NCI-H1694 treated with DMSO at 0.1 percent for 48 hours (cell line): ENCODE measurements at places on chromosomes 11 and 22.

DNA sequence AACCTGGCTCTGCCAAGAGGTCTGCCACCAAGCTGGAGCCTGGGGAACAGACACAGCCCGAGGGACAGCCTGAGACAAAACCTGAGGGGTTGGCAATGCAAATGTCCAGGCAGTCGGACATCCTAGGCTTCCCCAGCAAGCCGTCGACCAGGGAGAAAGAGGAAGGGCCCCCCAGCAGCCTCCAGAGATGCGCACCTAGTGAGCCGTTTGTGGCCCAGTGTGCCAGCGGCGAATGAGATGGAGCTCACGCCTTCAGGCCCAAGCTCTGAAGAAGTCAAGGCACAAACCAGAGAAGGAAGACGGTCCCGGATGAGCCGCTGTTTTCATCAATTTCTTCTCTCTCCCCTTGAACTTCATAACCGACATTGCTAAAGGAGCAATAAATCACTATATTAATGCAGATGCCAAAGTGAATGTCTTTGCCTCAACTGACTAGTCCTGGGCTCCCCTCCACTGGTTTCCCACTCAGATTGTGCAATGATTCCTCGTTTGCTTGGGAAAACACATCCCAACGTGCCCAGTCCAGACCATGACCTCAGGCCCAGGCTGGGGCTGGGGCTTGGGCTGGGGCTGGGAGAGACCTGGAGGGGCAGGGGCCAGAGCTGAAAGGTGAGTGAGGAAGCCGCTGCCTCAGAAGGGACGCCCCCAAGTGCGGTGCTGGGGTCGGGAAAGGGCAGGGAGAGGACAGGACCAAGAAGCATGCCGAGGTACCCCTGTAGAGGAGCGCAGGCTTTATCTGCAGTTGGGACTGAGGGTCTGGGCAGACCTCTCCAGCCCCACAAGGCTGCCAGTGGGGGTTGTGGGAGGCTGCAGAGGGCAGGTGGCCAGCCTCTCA lies 3.5 kb upstream of the DGCR2 start:
- DNase-seq = no peak

DNA sequence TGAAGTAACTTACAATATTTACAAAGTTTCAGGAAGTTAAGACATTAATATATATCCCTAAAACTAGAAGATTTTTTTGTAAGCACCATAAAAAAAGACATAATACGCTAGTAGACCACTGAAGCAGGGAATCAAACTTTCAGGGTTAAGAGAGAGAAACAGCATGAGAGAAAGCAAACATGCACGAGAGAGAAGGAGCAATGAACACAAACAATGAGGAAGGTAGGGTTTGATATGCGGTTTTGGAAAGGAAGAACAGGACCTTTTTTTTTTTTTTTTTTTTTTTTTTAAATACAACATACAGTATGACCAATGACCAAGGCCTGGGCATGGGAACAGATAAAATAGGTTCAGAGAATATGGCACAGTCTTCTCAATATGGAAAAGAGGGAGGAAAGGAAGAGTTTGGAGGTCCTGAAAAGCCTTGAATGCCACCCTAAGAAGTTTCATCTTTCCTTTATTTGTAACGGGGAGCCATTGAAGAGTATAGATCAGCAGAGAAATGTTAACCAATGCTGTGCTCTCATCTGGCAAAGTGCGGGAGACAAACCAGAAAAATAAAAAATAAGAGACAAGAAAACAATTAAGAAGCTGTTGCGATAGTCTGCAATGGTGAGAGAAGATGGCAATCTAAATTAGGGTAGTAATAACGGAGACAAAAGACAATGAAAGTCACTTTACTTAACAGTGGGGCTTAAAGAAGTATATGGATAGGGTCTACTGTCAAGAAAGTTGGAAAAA lies 101.0 kb downstream of the USP35 start:
- no peak for DNase-seq

DNA sequence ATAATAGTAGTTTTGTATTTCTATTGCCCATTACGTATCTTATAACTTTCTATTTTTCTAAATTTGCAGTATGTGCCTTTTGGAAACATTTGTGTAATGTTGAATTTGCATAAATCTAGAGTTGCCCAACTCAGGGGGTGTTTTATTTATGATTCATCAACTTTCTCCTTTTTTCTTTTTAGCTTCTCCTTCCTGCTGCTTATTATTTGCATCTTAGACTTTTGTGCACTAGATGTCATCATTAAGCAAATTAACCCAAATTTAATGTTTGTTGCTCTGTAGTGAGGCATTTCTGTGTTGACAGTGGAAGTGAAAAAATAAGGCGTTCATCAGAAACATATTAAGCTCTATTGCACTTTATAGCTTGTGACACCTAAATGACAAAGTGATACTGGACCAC lies 56.2 kb upstream of the ZBED5 start:
- DNase-seq = no peak

DNA sequence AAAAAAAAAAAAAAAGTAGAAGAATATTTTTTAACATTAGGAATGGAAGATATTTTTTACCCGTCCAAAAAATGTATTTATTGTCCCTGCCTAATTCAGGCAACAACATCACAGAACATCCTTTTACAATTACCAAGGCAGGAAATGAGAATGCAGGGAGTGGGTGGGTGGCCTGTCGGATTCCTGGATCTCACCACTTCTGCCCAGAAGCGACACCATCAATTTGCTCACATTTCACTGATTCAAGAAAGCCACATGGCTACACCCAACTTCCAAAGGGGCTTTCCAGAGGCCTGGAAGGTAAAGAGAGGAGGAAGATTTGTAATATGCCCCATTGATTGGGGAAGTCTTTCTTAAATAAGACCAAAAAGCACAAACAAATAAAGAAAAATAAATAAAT lies 93.8 kb upstream of the CLPB start:
- DNase-seq = no peak

- peak; percentile 12 for DNase-seq
Measured at GRCh38 chr22:37999640-38000272, 15.4 kb upstream of the SOX10 start.

DNA sequence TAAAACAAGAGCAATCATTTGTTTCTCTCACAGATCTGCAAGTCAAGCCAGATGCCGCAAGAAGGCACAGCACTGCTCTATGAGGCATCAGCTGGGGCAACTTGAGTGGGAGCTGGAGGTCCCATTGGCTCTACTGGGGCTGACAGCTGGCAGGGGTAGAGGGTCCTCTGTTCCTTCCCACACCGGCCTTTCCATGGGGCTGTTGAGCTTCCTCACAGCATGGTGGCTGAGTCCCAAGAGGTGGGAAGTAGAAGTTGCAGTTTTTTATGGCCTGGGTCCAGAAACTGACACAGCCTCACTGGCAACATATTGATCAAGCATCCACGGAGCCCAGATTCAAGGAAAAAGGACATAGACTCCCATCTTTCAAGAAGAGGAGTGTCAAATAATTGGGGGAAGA lies 34.4 kb downstream of the RPL3 start:
- no peak for DNase-seq

DNA sequence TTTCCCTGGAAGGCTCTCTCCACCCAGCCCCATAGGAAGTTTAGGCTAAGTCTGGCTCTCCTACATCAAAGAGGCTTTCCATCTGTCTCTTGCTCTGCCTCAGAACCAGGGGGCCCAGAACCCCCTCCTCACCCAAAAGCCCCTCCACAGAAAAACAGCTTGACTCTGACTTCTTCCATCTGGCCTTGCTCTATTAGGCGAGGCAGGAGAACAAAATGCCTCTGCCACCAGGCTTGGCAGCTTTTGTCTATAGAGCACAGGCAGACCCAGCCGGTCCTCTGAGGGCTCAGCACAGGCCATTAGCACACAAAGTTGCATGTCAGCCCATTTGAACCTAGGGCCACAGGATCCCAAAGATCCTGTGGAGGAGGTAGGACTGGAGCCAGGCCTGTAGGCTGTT lies 75.7 kb upstream of the SUSD2 start:
- DNase-seq = peak; percentile 70

GRCh38 chr11:109433753-109434256 lies 11.8 kb downstream of the C11orf87 start:
- DNase-seq = no peak

GRCh38 chr11:95708681-95709080 lies 80.9 kb downstream of the FAM76B start:
- DNase-seq = no peak

GRCh38 chr22:19893363-19893762 lies 38.7 kb upstream of the GNB1L start:
- DNase-seq = no peak

DNA sequence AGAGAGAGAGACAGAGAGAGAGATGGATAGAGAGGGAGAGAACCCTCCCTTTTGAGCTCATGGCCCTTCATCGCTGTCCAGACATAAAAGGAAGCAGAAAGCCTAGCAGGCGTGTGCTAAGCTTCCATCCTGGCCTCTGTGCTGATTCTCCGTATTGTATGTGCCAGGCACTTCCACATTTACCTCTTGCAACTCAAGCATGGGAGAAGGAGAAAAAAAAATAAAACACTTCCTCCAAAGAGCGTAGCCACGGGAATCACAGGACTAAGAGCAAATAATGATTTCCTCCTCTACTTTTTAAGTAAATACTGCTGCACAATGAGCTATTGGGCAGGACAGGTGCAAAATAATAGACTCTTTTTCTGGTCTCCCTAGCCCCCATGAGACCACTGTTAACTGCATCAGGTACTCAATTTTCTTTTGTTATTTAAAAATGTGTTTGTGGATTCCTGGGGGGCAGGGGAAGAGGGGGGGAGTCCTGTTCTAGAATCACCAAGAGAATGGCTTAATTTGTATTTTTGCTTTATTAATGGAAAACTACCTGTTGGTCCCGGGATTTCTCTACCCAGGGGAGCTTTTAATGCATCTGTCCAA lies 154.3 kb downstream of the NXPE2 start:
- DNase-seq = no peak

DNA sequence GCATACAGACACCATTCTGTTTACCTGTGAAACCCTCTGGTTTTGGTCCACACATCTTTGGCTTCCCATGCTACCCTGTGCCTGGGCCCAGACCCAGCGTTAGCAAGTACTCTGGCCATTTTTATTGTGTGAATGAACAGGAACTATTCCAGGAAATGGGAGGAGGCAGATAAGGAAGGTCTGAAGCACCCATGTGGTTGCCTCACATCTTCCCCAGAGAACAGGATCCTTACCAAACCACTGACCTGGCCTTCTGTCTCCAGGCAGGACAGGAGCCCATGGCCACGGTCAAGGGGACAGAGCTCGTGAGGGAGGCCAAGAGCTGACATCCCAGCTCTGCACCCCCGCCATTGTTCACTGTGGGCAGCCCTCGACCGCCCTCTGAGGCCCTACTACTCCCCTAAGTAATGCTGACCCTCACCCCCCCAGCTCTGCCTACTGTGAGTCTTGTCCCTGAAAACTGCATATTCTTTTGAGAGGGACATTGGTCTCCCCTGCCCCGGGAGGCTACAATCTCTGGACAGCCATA lies 97.7 kb upstream of the TP53I11 start:
- no peak for DNase-seq

- no peak for DNase-seq
Measured at GRCh38 chr11:95897731-95898130, 26.2 kb downstream of the MTMR2 start.

GRCh38 chr11:119025978-119026766 lies 4.5 kb downstream of the SLC37A4 start:
- DNase-seq = no peak

DNA sequence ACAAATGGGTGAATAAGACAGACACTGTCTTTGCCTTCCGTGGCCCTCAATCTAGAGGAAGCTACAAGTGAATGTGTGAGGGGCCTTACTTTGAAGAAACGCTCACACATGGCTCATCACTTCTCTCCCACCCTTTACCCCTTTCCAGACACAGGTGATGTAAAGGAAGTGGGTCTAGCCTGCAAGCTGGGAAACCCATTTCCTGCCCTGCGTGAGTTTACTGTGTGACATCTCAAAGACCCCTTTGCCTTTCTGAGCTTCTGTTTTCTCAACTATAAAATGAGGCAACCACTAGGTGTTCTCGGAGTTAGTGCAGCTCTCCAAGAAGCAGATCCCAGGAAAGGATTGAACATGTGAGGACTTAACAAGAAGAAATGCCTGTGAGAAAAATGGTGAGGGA lies 43.1 kb upstream of the LMO2 start:
- no peak for DNase-seq

- DNase-seq = no peak
Measured at GRCh38 chr11:125300791-125301218, 136.3 kb downstream of the PKNOX2 start.

- DNase-seq = no peak
Measured at GRCh38 chr22:20488946-20489345, 6.6 kb downstream of the KLHL22 start.

- DNase-seq = no peak
Measured at GRCh38 chr11:109808569-109808968, 284.6 kb upstream of the ZC3H12C start.

- DNase-seq = no peak
Measured at GRCh38 chr11:1570001-1570453, 2.0 kb downstream of the DUSP8 start.

GRCh38 chr11:32729976-32730375 lies 64.5 kb downstream of the CCDC73 start:
- no peak for DNase-seq

- DNase-seq = peak; percentile 54
Measured at GRCh38 chr11:123478352-123478987, 48.4 kb downstream of the GRAMD1B start.

DNA sequence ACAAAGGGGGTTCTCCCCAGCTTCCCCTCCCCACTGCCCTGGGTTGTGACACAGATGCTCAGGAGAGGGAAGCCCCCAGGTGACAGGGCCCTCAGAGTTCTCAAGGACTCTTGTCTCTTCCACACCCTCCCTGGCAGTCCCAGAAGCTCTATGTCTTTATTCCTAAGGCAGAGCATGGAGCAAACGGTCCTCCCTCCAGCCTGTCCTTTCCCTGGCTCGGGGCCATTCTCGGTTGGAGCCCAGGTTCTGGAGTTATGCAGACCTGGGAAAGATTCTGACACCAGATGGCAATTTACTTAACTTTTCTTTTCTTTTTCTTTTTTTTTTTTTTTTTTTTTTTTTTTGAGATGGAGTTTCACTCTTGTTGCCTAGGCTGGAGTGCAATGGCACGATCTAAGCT lies 186.6 kb downstream of the CEP164 start:
- no peak for DNase-seq

DNA sequence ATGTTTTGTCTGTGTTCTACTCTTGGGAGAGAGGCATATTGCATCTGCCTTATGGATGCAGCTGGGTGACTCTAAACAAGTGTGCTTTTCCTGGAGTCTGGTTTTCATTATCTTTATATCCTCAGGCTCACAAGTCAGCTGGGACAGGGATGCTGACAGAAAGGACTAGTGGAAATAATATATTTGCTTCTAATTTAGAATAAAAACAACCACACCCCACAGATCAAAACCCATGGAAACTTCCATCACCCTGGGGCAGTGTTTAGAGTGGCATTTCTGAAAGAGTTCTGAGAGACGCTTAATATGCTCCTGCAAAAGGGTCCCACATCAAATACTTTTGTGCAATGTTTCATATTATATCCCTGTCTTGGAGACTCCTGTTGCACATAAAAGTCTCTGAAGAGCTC lies 20.8 kb downstream of the KCNE3 start:
- DNase-seq = no peak

DNA sequence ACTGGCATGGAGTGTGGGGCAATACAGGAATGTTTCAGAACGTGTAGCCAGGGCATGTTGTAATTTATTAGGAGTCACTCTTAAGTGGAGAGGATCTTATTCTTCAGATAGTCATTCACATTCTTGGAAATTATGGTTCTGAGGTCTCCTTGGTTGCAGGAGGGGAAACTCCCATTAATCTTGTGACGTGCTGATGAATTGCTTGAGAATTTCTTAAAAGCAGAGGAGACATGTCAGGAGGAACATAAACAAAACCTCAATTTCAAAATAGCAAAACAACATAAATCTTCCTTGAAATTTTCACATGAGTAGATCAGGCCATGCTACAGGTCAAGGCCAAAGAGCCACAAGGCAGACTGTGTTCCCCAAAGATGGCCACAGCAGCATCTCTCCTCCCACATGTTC lies 50.4 kb downstream of the ADM start:
- no peak for DNase-seq
